ENCODE measurements at places on chromosomes 6 and 20.

- no peak for DNase-seq
These were observed 38.8 kb downstream of the ZFAND3 start for GRCh38 chr6:37858363-37858762.

- DNase-seq = peak; percentile 39
These were observed 33.0 kb upstream of the FILIP1 start for GRCh38 chr6:75526502-75527127.

DNA sequence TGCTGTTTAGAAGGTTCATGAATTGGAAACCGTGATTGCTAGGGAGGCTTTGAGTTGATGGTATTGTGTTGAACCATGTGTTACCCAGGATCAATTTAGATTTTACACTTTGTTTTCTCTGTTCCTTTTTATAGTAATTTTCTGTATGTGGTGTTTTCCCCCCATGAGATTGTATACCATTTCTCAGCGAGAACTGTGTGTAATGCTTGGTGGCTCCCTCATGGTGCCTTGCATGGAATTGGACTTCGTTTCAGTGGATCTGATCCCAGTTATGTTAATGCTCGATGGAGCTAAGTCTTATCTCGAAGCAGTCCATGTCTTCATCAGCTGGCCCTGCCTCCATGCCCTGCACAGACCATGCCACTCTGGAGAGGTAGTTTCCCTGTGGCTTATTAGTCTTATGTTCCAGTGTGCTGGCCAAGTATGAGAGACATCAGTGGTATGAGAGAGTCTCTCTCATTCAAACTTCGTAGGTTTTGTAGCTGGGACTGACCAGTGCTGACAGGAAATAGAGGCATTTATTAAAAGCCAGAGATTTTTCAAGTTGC lies 18.7 kb downstream of the PTPN1 start:
- no peak for DNase-seq

- DNase-seq = peak; percentile 91
These were observed 52.0 kb downstream of the RPP21 start for GRCh38 chr6:30396833-30397479.

DNA sequence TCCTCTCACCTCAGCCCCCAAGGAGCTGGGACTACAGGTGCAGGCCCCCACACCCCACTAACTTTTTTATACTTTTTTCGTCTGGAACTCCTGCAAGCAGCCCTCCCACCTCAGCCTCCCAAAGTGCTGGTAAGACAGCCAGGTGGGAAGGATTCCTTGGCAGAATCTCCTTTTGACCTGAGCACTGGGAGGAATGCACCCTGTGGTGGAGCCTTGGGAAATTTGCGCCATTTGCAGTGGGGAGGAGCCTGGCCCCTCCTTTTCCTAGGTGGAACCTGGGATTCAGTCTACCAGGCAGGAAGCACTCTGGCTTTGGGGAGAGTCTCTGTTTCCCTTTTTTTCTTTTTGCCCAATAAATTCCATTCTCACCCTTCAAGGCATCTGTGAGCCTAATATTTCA lies 2.3 kb upstream of the RNGTT start:
- DNase-seq = no peak

DNA sequence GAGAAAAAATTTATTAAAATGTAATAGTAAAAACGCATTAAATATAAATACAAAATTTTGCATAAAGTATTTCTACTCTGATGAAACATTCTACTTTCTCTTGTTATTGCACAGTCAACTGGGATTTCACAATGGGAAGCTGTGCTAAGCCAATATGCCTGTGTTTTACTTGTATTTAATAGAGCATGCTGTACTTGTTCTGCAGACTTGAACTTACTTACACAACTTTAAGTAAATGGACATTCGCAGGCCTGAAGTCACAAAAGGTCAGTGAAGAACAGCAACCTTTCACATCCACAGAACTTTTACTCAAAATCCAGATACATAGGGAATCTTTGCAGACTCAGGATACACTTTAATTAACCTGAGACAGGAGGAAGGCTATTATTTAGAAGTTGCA lies 409.5 kb downstream of the BTBD3 start:
- no peak for DNase-seq

DNA sequence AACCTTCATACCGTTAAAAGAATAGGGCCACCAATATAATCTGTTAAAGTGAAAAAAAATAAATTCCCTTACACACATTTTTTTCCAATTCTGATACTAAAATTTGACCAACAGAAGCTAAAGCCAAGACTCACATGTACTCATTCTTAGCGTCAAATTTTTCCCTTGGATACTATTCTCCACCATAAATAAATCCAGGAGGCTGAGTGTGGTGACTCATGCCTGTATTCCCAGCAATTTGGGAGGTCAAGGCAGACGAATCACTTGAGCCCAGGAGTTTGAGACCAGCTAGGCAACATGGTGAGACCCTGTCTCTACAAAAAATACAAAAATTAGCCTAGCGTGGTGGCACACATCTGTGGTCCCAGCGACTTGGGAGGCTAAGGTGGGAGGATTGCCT lies 43.9 kb downstream of the SCML4 start:
- no peak for DNase-seq

DNA sequence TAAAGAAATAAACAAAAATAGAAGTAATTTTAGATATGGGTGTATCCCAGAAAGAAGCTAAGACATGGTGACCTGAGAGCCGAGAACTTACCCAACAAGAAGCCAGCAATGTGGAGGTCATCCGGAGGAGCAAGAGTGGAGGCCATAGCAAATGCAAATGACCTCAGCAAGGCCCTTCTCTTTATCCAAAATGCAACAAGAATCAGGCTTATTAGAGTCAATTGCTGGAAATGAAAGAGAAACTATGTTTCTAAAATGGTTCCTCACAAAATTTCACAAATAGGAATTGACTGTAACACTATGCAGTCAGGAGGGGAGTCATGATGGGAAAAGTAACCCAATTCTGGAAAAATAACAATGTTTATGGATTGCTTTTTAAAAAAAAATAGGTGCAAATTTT lies 90.4 kb downstream of the TNFAIP3 start:
- no peak for DNase-seq

- DNase-seq = no peak
These were observed 84.4 kb downstream of the B3GAT2 start for GRCh38 chr6:70872469-70872868.

GRCh38 chr6:111030008-111031007 lies 48.5 kb downstream of the RPF2 start:
- no peak for DNase-seq

- DNase-seq = no peak
These were observed 212.2 kb upstream of the CST7 start for GRCh38 chr20:24736844-24737211.

GRCh38 chr6:121516331-121516730 lies 80.9 kb downstream of the GJA1 start:
- no peak for DNase-seq

GRCh38 chr6:52399511-52400312 lies 20.4 kb upstream of the EFHC1 start:
- peak; percentile 21 for DNase-seq

- DNase-seq = no peak
These were observed 135.7 kb downstream of the BCAS1 start for GRCh38 chr20:53934421-53935343.

DNA sequence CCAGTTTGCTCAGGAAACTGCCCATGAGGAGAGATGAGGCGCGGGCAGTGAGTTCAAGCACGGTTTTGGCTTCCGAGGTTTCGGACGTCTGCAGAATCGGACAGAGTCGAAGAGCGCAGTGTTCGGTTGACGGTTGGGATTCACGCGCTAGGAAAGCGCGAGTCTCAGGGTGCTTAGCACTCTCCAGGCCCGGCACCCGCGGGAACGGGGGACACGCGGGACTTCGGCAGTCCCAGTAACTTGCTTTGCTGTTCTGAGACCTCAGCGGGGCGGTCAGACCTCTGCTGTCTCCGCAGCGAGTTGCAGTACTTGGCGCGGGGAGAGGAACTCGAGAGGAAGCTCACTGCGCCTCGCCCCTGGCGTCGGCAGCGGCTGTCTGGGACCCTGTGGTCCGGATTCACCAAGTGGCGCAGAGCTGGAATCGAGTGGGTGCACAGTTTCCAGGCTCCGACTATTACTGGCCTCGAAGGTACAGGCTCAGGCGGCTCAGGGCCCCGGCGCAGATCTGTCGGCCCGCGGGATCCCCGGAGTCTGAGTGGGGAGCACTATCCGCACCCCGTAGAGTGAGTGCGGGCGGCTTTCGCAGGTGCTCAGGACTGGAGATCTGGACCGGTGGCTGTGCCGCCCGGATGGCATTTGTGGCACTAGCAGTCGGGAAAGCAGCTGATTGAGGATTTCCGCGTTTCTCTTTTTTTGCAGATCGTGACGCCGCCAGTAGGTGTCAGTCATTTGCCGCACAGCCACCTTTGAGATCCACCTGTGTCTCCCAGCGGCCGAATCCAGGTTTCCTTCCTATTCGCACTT lies at the start of gene POM121L2:
Gene POM121L2, minus strand, starts transcription at position 128 of the 804 bp plus-strand sequence. Its CDS starts 103 bp downstream, at position 25.
- peak; percentile 56 for DNase-seq

DNA sequence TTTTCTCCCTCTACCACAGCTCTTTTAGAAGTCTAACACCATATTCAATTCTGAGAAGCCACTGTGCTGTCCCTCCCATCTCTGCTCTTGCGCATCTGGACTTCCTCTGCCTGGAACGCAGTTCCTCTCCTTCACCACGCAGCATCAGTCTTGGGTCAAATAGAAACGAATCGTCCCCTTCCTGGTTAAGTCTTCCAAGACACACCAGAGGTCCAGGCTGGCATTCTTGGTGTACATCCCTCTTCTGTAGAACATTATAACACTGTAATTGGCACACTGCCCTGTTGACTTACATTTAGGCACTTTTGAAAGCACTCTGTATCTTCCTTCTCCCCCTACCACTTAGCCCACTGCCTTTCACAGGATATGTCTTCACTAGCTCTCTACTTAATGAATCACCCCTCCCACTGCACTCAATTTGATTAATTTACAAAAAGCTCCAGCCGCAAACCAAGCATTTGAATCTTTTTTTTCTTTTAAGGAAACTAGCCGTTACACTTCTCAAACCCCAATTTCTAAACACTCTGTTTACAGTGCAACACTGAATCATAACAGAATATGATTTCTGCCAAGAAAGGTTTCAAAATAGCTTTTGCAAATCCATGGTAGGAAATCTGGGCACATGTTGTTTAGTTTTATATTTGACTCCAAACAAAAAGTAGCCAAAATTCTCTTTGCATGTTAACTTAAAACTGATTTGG lies 140.8 kb upstream of the CARMIL1 start:
- DNase-seq = peak; percentile 48

- no peak for DNase-seq
These were observed 318.0 kb downstream of the RFPL4B start for GRCh38 chr6:112665114-112665513.

DNA sequence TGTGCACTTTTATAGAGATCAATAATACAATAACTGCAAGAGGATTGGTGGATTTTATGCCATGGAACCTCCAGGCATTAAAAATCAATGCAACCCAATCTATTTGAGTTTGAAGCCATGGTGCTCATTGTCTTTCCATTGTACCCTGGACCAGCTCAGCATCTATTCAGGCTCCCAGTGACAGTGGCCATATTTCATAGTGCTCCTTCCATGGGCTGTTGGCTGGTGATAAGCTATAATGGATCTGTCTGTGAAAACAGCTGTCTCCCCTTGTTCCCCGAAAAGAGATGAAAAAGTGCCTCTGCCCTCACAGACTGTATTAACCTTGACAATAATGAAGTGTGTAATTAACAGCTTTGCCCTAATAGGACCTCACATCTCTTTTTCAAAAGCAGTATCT lies 74.3 kb downstream of the LAMP5 start:
- DNase-seq = no peak

GRCh38 chr6:89270951-89271721 lies 44.0 kb downstream of the GABRR2 start:
- no peak for DNase-seq

GRCh38 chr20:401682-402495 lies 6.2 kb upstream of the RBCK1 start:
- no peak for DNase-seq

- no peak for DNase-seq
These were observed 99.9 kb downstream of the DTNBP1 start for GRCh38 chr6:15562977-15563376.
